ENCODE measurements at places on chromosomes 1 and 21. TPM values are rescaled to one million over a fixed set of nuclear protein-coding genes. Genes with fewer than 3 reads are reported as not detected.

GRCh38 chr1:178374016-178374415 lies 122.7 kb downstream of the CLEC20A start:
- DNase-seq = no peak
- H3K36me3 ChIP-seq = no peaks in the 10 kb centered on the region
- no peak overlapping the region for H3K27ac ChIP-seq
- H3K4me3 ChIP-seq = no peak overlapping the region

GRCh38 chr1:212700892-212701819 lies 1.5 kb upstream of the BATF3 start:
- H3K4me1 ChIP-seq = peaks cover 5% of the 10 kb centered on the region
- H3K4me3 ChIP-seq = peak overlapping the region; percentile 43
- no peaks in the 10 kb centered on the region for H3K36me3 ChIP-seq
- H3K27me3 ChIP-seq = peaks cover 53% of the 10 kb centered on the region

GRCh38 chr1:220786057-220786336 lies 716 bp upstream of the MTARC1 start:
- DNase-seq = no peak
- H3K4me1 ChIP-seq = peaks cover 20% of the 10 kb centered on the region
- H3K4me3 ChIP-seq = peak overlapping the region; percentile 54
- peaks cover 4% of the 10 kb centered on the region for H3K36me3 ChIP-seq
- H3K27me3 ChIP-seq = no peaks in the 10 kb centered on the region
- peak overlapping the region; percentile 17 for H3K27ac ChIP-seq

CRP gene
- not detected for polyA plus RNA-seq
